ENCODE measurements at places on chromosomes 1 and 21.

DNA sequence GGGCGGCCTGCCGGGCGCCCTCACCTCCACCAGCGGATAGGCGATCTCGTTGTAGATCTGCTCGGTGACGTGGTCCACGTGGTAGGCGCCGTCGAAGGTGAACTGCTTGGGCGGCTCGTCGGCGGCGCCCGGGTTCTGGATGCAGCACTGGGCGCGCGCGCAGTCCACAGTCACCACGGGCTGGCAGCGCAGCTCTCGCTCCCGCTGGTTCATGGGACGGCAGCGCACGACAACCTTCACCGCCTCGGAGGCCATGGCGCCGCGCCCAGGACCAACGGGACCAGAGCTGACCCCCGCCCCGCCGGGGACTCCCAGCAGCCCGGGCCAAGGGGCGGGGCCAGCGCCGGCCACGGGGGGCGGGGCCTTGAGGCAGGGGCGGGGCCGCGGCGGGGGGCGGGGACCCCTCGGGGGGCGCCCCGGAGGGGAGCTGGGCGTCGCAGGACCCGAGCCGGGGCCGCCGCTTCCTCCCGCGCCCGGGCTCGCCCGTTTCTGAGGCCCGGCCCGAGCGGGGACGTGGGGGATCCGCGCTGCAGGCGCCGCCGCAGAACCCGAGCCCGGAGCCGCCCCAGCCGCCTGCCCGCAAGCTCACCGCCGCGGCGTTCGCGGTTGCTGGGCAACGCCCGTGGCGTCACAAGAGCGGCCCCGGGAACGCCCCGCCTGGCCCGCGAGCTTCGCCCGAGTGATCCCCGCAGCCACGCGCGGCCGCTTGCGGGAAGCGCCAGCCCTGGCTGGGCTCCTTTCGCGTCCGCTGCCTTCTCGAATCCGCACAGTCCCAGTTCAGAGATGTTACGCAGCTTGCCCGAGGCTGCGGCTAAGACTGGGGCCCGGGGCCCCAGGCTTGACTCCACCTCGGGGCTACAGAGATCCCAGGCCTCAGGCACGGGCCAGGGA, at the start of gene KIF17:
TSS of gene KIF17 (minus strand) at position 556 of the 891 bp plus-strand sequence. CDS start at position 255, 301 bp downstream.
- peak; percentile 53 for DNase-seq

- no peak for DNase-seq
Measured at GRCh38 chr1:150966011-150966410, 8.6 kb downstream of the CERS2 start.

DNA sequence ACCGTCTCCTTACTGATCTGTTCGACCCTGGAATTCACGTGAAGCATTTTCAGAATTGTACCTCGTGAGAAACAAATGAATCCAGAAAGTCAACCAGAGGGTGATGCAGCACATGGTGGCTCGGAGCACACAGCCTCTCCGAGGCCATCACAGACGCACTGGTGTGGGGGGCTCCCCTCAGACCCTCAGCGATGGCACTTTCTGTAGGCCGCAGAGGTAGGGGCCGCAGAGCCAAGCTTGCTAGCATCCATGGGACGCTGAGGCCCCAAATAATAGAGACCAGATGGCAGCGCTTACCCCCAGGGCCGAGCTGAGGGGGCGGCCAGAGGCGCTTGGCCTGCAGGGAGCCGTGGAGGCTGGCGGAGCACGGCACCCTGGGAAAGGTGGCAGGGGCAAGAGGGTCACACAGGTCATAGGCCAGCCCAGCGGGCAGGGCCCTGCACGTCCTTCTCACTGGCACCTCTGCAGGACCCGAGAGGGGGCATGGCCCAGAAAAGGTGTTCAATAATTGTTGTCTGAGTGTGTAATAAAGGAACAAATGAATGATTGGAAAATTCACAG, 28.1 kb upstream of the COL6A2 start:
- DNase-seq, result no peak

DNA sequence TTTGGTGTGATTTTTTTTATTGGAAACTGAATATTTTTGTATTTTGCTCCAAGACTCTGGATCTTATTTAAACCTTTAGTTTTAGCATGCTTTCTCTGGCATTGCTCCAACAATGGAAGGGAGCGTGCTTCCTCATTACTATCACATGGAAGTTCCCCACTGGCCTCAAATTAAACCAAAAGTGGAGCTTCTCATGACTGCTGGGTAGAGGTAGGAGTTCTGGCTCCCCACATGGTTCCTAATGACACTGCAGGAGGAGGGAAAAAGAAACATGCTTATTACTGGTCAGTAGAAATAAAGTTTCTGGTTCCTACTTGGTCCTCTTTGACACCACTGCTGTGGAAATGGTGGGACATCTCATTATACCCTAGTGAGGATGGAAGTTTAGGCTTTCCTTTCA, 310.5 kb downstream of the PTGER3 start:
- no peak for DNase-seq

DNA sequence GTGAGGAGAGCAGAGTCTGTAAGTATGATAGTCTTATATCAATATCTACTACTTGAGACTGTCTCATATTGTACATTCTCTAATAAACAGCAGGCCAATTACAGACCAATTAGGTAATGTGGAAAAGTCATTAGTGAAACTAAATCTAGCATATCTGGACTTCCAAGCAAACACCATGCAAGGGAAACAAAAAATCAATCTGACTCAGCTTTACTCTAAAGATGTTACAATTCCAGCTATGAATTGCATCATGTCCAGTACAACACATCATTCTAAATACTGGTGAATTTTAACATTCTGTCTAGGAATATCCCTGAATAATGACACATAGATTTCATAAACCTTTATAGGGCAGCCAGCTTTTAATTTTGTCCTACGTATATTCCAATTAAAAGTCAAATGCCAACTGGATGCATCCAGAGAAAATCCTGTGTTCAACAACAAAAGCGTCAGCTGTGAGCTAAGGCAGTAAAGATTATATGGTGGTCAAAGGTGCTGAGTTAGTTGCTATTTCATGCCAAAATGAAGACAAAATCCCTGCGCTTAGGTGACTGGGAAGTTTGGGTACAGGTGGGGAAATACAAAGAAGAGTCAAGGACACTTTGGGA, 159.3 kb downstream of the TTLL7 start:
- DNase-seq, result no peak

GRCh38 chr1:201614262-201615015, 75.5 kb downstream of the NAV1 start:
- no peak for DNase-seq

DNA sequence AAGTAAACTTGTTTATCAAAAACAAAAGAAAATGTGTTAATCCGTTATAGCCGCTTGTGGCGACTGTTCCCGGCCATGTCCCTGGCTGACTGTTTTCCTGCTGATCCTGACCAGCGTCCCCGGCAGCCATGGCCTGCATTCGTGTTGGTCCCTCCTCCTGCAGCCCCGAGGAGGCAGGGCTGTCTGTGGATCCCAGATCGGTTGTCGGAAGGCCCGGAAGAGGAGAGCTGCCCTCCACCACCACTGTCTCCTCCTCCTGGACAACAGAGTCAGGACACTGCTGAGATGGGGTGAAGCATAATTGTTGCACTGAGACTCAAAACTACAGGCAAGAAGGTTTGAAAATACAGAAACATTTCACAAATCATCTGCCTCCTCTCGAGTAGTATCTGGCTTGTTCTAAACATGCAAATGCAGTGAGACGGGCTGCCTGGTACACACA, 3.6 kb upstream of the MXRA8 start:
- DNase-seq, result no peak

GRCh38 chr1:218995091-218995665, 178.5 kb upstream of the LYPLAL1 start:
- DNase-seq, result no peak

DNA sequence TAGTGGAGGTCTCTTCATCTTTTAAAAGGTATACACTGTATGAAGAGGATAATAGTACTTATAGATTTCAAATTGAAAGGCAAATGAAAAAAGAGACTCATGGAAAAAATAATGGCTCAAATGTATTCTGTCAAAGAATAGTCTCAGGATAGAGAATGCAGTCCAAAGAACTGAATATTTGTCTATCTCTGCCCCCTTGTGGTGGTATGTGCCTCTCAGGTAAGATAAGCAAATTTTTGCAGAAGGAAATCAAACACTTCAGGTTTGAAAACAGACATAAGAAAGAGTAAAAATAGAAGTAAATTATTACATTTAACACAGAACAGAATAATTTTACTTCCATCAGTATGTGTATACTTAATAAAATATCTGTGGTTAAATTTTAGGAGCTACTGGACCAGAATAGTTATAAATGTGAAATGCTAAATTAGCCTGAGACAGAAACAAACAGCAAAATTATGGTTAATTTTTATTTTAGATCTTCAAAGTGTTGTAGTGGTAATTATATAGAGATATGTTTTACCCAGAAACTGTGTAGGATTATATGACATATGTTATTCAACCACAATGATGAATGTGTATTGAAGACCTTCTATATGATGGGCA, 164.4 kb upstream of the PALMD start:
- peak; percentile 27 for DNase-seq

- no peak for DNase-seq
Measured at GRCh38 chr1:234108921-234109320, 204.4 kb downstream of the SLC35F3 start.

DNA sequence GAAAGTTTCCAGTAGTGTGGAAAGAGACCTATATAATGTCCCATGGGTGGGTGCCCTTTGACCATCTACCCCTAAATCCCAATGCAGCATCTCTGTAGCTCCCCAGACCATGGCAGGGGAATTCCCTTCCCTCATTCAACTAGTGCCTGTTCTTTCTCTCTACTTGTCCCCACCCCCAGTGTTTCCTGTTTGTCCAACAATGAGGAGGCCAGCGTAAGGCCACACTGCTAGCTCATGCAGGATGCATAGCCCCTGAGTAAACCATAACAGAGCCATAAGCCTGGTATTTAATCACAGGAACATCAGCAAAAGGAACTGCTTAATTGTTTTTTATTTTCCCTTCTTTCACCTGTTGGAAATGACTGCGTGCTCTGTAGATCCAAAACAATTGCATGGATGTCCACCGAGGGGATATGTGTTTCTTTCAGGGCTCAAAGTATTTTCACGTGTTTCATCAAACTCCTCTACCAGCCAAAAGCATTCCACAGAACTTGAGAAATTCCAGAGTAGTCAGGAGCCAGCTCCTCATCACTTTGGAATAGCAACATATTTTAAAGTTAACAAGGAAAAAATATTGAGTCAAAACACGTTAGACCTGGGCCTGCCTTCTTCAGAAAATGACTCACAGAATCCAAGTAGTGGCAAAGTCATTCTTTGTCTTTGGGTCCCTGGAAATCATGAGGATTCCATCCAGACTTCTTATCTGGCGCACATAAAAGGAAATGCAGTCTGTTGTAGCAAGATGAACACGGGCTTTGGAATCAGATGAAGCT, 162.5 kb upstream of the SGIP1 start:
- DNase-seq, result no peak

- peak; percentile 32 for DNase-seq
Measured at GRCh38 chr21:44920694-44921604, at the start of gene ITGB2. ITGB2 (minus strand) TSS chr21:44920899; CDS start chr21:44910782, 10,117 bp downstream.

DNA sequence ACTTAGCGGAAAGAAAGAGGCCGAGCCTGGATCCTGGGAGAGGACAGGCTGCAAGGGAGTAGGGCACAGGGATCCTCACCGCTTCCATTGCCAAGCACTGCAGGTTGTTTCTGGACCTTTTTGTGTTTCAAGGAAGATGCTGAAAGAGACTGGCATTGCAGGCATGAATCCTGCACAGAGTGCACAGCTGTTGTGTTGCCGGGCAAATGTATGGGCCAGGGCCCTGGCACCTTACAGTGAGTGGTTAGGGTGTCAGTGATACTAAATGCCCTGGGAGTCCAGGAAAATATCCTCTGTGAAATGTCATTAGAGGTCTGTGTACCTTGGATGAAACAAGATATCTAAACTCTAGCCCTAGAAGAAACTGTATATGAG, 145.5 kb upstream of the FGGY start:
- no peak for DNase-seq

- no peak for DNase-seq
Measured at GRCh38 chr1:15411593-15412137, 2.0 kb downstream of the EFHD2 start.

- no peak for DNase-seq
Measured at GRCh38 chr1:73065339-73066041, 783.2 kb upstream of the NEGR1 start.

DNA sequence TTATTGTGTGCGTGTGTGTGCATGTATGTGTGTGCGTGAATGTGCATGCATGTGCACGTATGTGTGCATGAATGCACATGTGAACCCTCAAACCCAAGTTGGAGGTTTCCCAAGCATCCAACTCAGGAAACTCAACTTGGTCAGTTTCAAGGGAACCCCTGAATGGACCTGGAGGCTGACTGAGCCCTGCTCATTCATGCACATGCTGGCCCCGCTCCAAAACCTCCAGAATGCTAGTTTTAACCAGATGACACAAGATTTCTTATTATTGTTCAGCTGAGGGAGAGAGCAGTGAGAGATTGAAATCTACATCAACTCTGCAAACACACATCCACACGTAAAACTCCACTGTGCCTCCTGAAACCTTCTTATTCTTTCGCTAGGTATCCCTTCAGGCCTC, 104.4 kb downstream of the OMA1 start:
- DNase-seq, result no peak

DNA sequence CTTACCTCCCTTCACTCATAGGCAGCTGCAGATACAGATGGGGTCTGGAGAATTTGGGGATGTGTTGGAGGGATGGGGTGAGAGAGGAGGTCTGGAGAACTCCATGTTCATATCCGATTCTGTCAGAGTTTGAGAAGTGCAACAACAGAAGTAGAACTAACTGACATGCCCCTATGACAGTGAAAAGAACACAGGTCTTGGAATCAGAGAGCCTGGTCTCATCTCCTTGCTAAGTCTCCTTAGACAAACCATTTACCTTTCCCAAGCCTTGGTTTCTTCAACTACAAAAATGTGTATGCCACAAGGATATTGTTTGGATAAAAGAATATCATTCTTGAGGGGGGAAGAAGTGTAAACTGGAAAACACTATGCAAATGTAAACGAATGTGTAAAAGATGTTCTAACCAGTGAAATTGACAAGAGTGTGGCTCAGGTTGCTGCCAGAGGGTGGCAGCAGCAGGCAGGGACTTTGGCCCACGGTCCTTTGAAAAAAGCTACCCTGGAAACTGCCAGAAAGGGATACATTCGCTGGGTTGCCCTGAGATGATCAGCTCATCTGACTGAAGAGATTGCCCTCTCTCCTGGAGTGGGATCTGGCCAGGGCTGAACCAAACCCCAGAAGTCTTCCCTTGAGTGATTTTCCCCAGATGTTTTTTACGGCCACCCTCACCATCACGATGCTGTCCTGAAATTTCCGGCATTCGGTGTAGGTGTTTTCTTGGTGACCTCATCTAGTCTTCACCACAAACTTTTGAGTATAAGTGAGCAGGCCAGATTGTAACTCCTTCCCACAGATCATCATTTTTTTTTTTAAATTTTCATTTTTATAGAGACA, 17.0 kb upstream of the CD2 start:
- peak; percentile 65 for DNase-seq
